ENCODE measurements at places on chromosomes 1 and 21.

- DNase-seq: no peak
These were observed 39.6 kb downstream of the GFI1 start for GRCh38 chr1:92447033-92447681.

DNA sequence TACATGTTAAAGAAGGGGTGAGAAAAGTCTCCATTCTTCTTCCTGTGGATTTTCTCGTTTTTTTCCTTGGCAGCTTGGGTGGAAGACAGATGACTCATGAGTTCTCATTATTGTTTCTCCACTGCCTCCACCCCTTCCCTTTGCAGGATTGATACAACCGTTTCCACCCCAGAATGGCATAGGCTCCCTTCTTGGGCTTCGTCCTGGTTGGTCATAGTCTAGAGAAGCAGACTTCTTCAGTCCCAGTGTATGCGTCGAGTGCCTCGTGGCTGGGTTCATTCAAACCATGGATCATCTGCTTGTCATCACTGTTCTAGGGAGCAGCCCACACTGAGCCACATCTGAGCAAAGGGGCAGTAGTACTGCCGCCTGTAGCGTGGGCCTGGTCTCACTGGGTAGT lies 13.7 kb downstream of the PTGFRN start:
- no peak for DNase-seq

DNA sequence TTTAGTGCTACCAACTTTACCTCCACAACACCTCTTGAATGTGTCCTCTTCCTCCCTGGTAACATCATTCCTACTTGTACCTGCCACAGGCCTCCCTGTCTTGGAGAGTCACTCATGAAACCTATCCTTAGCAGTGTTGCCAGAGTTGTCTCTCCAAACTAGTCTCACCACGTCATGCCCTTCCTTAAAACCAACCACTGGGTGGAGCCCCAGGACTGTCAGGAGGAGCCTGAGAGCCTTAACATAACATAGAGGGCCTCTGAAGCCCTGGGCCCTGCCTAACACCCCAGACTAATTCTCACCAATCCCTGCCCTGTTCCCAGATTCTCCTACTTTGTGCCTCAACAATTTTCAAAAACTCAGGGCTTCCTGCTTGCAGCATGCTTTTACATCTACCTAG lies 65.3 kb downstream of the ZNF697 start:
- DNase-seq: no peak

- DNase-seq: no peak
These were observed 27.1 kb downstream of the ZBTB17 start for GRCh38 chr1:15948595-15949452.

DNA sequence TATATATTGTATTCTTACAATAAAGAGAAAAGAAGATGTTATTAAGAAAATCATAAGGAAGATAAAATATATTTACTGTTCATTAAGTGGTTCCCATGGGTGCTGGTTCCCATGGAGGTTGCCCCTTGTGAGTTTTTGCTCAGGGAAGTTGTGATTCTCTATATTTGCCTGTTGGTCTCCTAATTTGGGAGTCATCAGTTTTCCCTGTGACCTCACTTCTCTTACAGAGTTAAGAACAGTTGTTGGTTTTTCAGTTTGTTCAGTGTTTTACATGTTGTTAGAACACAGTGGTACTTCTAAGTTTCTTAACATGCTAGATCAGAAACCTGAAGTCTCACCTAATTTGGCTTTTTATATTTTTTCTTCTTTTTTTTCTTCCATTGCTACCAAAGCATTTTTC lies 109.2 kb downstream of the OSBPL9 start:
- no peak for DNase-seq

DNA sequence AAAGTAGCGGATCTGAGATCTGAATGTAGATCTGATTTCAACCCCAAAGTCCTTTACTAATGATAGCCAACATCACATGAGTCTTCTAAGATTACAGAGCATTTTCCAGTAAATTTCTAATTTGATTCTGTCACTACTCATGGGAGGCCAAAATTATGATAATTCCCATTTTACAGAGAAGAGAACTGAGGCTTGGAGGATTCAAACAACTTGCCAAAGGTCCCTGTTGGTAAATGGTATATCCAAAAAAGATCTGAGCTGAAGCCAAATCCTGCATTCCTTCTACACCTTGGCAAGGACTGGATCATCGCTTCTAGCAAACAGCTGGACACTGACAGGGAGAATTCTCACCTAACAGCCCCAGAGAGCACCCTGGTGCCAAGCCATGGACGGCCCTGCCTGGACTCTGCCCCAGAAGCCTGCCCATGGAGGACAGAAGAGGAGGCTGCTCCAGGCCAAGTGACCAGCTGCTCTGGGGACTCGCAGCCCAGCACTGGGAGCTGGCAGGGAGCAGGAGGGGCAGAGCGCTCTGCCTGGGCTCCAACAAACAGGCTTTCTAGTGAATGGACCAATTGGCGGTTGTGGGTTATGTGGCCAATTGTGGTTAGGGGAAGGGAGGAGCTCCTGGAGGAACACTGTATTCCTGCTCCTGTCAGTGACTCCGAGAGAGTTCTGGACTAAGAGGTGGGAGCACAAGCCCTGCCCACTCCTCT lies 6.4 kb upstream of the CSF1 start:
- no peak for DNase-seq

DNA sequence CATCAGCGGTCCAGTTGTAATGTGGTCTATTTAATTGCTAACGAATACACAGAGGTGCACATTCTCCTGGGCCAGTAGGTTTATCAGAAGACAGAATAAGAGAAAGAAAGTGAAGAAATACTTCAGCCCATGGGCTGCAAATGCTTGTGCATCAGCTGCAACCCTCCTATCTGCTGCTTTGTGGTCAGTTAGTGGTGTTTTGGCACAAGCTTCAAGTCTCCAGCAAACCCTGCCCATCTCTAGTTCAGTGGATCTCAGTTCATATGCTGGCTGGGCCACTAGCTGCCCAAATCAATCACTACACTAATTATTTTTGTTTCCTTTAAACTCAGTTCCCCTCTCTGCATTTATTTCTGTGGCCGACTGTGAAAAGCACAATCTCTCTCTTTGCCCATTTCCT lies 124.2 kb downstream of the KCNJ6 start:
- no peak for DNase-seq

- no peak for DNase-seq
These were observed 37.3 kb upstream of the ACTL8 start for GRCh38 chr1:17717594-17718535.

GRCh38 chr1:14242123-14242522 lies 356.4 kb upstream of the KAZN start:
- no peak for DNase-seq

DNA sequence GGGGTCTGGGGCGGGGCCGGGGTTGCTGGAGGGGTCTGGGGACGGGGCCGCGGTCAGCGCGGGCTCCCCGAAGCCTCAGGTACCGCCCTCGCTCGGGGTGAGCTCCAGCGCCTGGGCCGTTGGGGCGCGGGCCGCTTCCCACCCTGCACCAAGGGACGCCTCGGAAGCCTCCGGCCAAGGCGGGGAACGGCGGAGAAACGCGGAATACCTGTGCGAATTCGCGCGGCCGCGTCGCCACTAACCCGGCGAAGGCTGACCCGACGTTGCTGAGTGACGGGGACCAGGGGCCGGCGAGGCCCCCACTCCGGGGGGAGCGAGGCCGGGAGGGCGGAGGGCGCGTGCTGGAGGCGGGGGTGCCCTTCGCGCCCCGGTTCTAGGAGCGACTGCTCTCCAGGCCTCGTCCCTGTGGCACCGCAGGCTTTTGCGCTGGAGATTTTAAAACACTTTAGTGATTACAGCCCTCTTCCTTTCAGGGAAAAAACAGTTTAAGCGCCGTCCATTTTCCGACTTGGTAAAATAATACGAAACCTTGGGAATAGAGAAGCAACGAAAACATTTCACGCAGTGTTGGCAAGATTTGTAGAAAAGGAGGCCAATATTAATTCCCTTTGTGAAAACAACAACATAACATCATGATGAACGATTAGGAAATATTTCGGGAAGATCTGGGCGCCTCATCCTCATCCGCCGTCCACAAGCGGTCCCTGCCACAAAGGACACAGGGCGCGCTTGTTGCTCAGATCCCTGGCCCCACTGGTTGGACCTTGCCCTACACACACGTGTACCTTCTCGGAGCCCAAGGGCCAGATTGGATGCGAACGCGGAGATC lies 971 bp upstream of the GNG4 start:
- no peak for DNase-seq

GRCh38 chr1:168518201-168518689 lies 25.6 kb downstream of the XCL2 start:
- DNase-seq: no peak

DNA sequence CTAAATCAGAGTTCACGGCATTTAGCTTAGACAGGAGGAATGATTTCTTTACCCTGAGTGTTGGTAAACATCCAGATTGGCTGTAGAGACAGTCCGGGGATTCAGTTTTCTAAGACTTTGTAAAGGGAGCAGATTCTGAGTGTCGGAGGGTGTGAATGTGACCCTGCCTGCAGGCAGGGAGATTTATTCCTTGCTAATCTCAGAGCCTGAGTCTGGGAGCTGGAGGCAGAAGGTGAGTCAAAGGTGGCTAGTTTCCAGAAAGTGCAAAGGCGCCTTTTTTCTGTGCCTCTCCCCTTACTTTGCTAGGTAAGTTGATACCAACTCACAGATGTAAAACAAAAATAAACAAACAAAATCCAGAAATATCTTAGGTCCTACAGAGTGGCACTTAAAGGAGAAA lies 11.7 kb downstream of the ATP1B1 start:
- DNase-seq: no peak

DNA sequence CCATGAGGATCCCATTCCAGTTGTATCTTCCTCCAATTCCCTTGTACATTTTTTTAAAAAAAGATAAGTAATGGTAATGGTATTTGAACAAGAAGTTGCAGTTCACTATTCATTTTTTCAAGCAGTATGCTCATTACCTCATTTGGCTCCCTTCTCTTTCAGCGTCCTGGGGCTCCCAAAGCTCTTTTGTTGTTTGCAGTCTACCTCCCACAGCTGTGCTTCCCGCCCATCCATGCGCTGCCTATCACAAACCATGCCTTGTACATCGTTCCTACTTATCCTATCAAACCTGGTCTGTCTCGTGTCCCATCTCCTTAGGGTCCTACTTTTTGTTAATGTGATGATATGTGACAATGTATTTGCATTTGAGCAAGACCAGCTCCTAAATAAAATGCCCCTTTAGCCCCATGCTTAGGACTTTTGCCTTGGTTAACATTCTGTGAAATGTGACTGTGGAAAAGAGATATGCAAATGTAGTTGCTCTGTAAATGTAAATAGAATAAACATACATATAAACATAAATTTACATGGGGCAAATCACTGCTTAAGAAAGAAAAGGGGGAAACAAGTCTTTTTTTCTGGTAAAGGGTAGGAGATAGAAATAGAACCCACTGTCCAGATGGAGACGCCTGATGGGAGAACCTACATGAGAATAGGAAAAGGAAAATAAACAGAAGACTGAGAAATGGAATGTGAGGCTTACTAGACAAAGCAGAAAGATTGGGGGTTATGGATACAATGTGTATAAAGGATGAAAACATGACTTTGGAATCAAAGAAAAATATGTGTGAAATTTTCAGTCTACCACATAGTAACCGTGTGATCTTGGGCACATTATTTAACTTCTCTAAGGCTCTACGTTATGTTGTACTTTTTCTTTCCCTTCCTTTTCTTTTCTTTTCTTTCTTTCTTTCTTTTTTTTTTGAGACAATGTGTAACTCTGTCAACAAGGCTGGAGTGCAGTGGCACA lies 59.8 kb upstream of the PLXNA2 start:
- no peak for DNase-seq

DNA sequence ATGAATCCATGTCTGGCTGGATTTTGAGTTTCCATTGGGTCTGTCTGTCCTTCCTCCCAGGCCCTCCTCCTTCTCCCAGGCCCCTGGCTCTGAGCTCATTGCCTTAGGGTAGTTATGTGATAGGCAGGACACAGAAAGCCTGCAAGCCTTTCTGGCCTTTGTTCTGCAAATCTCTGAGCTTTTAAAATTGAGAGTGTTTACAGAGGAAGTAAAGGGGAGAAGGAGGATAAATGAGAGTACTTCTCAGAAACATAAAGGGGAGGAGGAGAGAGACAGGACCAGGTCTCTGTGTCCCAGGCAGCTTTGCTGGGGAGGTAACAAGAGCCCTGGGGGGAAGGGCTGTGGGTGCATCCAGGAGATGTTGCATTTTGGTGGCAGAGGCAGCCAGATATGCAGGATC lies 126.7 kb downstream of the FOXD2 start:
- no peak for DNase-seq

DNA sequence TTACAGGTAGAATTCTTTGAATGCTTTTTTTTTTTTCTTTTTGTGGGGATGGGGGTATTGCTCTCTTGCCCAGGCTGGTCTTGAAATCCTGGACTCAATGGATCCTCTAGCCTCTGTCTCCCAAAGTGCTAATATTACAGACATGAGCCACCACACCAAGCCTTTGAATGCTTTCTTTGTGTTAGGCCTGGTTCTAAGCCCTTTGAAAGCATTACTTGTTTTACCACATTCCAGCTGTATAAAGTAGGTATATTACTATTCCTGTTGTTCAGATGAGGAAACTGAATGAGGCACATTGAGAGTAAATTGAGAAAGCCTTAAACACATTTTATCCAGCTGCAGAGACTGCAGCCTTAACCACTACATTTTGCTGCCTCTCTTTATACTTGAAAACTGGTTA lies 841.8 kb upstream of the ADGRL4 start:
- no peak for DNase-seq

DNA sequence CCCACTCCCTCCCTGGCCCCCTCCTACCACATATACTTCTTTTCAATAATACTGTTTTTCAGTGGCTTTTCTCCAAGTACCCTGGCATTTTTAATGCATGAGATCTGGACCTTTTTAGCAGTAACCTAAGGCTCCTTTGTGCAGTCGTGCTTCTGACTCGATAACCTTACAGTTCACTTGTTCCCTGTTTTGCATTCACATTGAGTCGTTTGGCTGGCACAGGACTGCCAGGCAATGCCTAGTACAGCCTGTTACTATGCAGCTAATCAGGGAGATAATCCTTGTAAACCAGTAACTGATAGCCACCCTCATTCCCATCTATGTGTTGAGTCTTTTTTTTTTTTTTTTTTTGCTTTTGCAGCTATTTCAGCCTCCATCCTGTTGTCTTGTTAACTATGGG lies 3.7 kb downstream of the ATP1B1 start:
- DNase-seq: no peak

DNA sequence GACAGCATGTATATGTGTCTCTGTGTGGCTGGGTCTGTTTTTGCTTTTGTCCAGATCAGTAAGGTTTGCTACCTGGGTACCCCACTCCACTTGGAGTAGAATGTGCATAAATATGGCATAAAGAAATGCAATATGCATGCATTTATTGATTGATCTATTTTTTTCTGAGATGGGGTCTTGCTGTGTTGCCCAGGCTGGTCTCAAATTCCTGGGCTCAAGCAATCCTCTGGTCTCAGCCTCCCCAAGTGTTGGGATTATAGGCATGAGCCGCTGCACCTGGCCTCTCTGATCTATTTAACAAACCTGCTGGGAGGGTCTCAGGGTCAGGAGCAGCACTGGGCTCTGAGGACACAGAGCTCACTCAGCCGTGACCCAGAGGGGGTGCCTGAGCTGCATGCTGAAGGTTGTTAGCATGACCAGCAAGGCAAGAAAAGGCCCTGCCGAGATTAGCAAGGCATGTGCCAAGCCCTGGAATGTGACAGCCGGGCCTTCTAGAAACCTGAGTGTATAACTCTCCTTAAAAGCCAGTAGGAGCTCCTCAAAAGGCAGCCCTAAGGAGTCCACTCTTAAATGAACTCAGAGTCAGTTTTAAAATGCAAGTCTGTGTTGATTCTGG lies 22.5 kb downstream of the PCSK9 start:
- DNase-seq: no peak

- no peak for DNase-seq
These were observed 8.4 kb upstream of the GSTM3 start for GRCh38 chr1:109749221-109749620.

GRCh38 chr1:23421753-23422240 lies 2.8 kb downstream of the TCEA3 start:
- DNase-seq: no peak

GRCh38 chr21:46436621-46437020 lies 22.1 kb upstream of the DIP2A start:
- no peak for DNase-seq
